ENCODE measurements at places on chromosomes 5 and 9.

- no peak for DNase-seq
Observed at GRCh38 chr5:123882965-123883345, 371.0 kb downstream of the CSNK1G3 start.

DNA sequence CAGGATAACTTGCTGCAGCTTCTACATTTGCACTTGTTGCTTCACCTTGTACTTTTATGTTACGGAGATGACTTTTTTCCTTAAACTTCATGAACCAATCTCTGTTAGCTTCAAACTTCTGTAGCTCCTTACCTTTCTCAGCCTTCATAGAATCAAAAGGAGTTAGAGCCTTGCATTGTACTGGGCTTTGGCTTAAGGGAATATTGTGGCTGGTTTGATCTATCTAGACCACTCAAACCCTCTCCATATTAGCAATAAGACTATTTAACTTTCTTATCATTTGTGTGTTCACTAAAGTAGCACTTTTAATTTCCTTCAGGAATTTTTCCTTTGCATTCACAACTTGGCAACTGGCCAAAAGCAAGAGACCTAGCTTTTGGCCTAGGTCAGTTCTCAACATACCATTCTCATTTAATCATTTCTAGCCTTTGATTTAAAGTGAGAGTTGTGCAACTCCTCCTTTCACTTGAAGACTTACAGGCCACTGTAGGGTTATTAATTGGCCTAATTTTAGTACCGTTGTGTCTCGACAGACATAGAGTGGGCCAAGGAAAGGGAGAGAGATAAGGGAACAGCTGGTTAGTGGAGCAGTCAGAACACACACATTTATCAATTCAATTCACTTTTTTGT lies 63.7 kb downstream of the SHOC1 start:
- DNase-seq, result no peak

DNA sequence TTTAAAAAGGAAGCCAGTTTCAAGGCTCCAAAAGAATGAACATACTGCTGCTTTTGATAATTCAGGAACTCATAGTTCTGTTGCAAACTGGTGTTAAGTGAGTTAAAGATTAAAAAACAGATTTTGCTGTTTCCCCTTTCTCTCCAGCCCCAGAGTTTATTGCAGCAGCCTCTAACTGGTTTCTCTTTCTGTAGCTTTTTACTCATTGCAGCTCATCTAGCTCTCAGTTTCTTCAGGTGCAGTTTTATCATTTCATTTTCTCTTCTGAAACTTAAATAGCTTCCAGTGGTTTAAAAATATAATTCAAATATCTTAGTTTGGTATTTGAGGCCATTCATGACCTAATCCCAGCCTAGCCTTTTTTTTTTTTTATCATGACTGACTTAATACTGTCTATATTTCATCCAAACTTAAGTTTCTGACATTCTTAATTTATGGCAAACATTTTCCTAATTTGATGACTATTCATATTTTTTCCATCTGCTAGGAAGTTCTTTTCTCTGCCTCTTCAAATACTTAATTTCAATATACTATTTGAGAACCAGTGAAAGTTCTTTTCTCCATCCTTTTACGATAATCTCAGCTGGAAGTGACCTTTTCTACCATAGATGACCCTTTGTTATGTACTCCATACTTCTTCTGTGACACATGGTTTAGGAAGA lies 252.7 kb upstream of the GRIA1 start:
- DNase-seq, result no peak

- DNase-seq, result no peak
Observed at GRCh38 chr9:21579247-21579671, 97.1 kb upstream of the IFNE start.

GRCh38 chr5:151496041-151496484 lies 48.7 kb downstream of the SLC36A1 start:
- no peak for DNase-seq

- DNase-seq, result no peak
Observed at GRCh38 chr5:91074615-91075014, 308.5 kb downstream of the ARRDC3 start.

DNA sequence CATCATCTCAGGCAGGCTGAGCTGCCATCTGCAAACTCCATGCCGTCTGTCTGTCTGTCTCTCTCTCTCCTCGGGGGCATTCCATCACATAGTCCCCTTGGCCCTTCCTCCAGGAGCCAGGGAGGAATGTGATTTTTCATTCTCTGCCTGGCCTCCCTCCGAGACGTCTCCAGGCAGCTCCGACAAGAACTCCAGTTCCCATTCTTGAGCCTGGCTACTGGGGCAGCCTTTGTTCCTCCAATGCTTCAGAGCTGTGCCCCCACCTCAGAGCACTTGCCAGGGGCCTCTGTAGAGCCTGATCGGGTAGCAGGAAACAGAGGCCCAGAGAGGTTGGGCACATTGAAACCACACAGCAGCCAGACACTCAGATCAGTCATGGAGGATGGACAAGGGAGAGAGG lies 74.0 kb downstream of the COL27A1 start:
- no peak for DNase-seq

DNA sequence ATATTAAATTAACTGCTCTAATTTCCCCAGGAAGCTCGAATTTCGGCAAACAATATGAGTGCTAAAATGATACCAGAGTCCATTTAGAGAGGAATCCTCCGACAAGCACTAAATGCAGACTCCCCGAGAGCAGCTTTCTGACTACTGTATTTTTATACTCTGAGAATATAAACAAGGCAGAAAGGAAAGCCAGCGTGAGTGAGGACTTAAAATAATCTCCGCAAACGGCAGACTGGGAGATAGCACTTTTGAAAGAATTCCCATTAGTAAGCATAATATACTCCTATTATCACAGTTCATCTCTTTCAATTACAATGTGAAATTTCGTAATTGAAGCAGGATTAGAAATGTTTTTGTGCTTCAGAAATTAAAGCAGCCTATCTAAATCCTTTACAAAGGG lies 269.4 kb upstream of the PANK3 start:
- DNase-seq, result no peak

- DNase-seq, result no peak
Observed at GRCh38 chr9:135010921-135011320, 76.5 kb upstream of the OLFM1 start.

GRCh38 chr5:104932431-104932830 lies 1369.8 kb upstream of the NUDT12 start:
- no peak for DNase-seq

DNA sequence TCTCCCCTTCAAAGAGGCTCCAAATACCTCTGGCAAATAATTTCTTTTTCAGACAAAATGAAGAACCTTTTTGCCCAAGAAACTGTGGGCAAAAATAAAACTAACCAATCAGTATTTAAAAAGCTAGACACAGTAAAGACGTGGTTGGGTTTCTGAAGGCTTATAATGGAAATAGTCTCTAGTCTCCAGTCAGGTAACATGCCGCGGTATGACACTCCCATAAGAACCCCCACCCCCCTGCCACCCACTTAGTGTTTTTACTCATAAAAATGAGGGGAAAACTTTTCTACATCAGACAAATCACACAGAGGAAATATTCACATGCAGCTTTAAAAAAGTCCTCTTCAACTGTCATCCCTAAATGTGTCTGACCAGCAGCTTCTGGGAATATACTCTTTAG lies 105.3 kb downstream of the THBS4 start:
- no peak for DNase-seq

GRCh38 chr5:54915466-54916027 lies 69.8 kb downstream of the ESM1 start:
- DNase-seq, result no peak

DNA sequence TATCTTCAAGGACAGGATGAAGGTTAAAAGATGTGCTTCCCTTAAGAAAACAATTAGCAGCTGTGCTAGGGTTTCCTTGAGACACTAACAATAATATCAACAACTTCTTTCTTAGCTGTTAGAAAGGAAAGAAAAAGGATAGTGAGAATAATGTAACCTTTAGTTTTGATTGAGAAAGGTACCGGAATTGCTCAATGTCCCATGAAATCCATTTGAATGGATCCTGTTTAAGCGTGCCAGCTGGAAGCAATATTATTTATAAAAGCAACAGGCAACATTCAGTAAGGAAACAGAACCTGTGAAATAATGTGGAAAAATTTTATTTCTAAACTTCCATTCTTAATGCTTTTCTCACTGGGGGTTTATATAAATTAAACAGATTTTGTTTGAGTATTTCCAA lies 120.9 kb downstream of the CCDC192 start:
- DNase-seq, result no peak

DNA sequence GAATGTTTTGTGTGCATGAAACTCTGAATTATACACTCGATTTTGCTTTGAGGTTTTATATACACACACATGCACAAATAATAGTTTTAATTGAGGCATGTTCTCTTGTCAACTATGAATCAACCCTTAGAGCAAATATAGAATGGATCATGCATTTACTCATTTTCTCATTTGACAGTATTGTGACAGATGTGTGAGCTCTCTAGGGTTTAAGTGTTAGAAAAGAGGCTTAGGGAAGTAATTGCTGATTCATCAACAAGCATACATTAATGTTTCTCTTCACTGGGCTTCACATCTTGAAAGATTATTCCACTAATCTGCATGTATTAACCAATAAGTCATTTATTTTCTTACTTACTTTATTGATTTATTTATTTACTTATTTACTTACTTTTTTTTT lies 1356.8 kb upstream of the ACO1 start:
- no peak for DNase-seq

DNA sequence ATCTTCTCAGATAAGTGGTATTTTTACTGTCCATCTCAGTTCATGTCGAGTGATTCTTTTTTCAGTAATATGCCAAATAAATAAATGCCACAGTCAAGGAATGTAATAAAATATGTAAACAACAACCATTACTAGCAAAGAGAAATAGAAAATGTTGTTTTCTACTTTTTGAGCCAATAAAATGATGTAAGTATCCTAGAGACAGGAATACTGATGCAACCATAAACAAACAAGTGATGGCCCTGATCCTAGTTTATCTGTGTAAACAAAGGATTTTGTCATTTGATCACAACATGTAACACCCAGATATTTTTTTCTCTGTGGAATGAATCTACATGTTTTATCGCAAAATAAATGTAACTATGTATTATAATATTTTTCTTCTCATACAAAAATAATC lies 1852.8 kb downstream of the EFNA5 start:
- DNase-seq, result no peak

DNA sequence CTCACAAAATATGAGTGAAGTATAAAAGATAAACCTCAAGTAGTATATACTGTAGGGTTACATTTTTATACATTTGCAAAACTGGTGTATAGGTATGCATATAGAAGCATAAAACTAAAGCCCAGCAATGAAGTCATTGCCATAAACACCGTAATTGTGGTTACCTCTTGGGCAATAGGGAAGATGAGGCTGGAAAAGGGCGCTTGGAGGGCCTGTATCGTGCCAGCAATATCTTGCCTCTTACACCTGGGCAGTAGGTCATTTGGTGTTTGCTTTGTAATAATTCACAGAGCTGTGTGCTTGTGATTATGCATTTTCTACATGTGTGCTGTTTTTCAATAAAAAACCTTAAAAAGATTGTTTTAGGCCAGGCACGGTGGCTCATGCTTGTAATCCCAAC lies 45.2 kb downstream of the KDM4C start:
- DNase-seq, result no peak

DNA sequence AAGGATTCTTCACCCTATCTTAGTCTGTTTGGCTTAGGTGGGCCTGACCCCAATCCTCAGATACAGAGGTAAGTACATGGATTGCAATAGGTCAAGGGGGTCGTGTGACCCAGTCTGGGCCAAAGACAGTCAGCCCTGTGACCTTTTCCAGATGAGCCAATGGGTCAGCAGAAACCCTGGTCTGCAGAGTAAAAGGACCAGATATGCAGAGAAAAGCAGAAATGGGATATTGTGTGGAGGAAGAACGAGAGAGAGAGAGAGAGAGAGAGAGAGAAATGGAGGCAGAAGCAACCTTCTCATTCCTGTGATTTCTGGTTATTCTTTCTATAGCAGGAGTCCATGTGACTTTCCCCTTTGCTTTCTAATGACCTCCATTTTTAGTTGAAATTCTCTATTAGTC lies 40.4 kb upstream of the CRB2 start:
- no peak for DNase-seq

- no peak for DNase-seq
Observed at GRCh38 chr9:33165263-33166151, 1.6 kb downstream of the B4GALT1 start.

DNA sequence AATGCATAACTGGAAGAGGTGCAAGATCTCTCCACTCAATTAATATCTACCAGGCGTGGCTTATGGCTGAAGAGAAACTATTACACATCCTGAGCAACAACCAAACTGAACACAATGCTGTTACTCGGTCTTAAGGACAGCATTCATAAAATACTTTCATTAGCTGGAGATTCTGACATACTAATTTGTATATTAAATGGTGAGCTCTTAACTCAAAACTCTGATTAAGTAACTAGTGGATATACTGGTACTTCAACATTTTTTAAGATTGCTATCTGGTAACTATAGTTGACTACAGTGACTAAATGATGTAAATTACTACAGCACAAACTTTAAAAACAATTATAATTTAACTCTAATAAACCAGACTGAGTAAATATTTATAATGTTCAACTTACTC lies 15.8 kb downstream of the ZDHHC21 start:
- DNase-seq, result no peak

DNA sequence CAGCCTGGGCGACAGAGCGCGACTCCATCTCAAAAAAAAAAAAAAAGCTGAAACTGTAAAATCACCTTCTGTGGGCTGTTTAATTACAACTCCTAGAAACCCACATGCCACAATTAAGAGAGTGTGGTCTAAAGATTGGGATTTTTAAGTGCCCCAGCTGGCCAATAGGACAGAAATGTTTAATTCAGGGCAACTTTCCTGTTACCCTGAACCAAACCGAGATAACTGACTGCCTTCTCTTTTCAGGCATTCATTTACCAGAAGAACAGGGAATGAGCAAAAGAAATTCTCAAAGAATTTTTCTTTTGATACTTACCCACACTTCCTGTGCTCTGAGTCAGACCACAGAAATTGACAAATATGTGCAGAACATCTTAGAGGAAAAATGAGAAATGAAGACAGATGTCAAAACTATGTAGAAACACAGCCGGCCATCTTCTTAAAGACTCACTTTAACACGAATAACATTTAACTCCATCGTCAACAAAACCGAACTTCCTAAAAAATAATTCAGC lies 221.3 kb upstream of the DAPK1 start:
- DNase-seq, result no peak

GRCh38 chr9:94108584-94108983 lies 24.3 kb downstream of the PTPDC1 start:
- no peak for DNase-seq

GRCh38 chr9:133320421-133320881 lies 15.5 kb downstream of the SURF6 start:
- DNase-seq, result no peak

DNA sequence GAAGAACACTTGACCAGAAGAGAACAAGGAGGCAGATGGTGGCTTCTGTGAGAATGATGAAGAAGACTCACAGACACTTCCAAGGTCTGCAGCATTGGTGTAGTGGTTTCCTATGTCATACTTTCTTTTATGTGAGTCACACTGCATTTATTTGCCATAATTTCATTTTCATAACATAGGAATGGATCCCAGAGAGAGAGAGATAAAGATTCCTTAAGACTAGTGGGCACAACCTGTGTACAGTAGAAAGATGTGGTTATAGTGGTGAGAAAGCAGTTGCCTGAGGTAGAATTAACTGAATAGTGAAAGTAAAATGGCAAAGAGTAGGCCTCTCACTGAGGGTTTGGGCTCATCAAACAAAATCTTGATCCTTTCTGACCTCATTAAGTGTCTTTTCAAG lies 7.6 kb upstream of the CCDC152 start:
- DNase-seq, result no peak
